ENCODE measurements at places on chromosomes 13 and 19.

- DNase-seq = no peak
Observed at GRCh38 chr13:92745258-92745657, 481.3 kb upstream of the GPC6 start.

- DNase-seq = no peak
Observed at GRCh38 chr19:46000491-46001246, 5.4 kb downstream of the CCDC61 start.

GRCh38 chr19:39342647-39343305 is 555 bp downstream of the SAMD4B start:
- no peak for DNase-seq

GRCh38 chr19:45070214-45070613 is 6.1 kb downstream of the ZNF296 start:
- no peak for DNase-seq

DNA sequence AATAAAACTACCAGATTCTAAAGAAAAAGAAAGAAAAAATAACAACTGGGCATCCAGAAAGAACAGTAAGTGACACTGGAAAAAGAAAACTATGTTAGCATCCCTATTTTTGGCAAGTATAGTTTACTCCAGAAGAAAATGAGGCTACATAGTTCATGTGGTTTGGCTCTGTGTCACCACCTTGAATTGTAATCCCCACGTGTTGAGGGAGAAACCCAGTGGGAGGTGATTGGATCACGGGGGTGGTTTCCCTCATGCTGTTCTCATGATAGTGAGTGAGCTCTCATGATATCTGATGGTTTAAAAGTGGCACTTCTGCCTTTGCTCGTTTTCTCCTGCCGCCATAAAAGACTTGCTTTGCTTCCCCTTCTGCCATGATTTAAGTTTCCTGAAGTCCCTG is 76.9 kb downstream of the ITGBL1 start:
- DNase-seq = no peak

- no peak for DNase-seq
Observed at GRCh38 chr19:18500799-18501198, 21.1 kb downstream of the ELL start.

GRCh38 chr19:52786078-52786463 is 520 bp downstream of the ZNF600 start:
- no peak for DNase-seq

DNA sequence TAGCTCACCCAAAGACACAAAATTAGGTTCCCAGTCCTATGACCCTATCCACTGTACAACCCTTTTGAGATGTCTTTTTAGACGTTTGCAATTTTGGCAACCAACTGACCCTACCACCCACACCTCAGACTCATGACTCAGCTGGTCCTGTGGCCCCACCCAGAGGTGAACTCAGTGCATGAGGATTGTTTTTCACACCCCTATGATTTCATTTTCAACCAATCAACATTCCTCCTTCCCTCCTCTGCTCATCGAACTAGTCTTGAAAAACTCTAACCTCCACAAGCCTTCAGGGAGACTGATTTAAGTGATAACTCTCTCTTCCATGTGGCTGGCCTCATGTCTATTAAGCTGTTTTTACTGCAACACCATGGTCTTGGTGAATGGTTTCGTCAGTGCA is 350.7 kb downstream of the UQCRFS1 start:
- DNase-seq = no peak

GRCh38 chr13:75430436-75431209 is 51.3 kb downstream of the TBC1D4 start:
- no peak for DNase-seq

- DNase-seq = no peak
Observed at GRCh38 chr13:78478183-78478582, 125.2 kb downstream of the POU4F1 start.

Measured in NCI-H2107 (cell line).